T-cell (primary cell): ENCODE measurements at places on chromosomes 1 and 21. TPM values are rescaled to one million over a fixed set of nuclear protein-coding genes. Genes with fewer than 3 reads are reported as not detected.

DNA sequence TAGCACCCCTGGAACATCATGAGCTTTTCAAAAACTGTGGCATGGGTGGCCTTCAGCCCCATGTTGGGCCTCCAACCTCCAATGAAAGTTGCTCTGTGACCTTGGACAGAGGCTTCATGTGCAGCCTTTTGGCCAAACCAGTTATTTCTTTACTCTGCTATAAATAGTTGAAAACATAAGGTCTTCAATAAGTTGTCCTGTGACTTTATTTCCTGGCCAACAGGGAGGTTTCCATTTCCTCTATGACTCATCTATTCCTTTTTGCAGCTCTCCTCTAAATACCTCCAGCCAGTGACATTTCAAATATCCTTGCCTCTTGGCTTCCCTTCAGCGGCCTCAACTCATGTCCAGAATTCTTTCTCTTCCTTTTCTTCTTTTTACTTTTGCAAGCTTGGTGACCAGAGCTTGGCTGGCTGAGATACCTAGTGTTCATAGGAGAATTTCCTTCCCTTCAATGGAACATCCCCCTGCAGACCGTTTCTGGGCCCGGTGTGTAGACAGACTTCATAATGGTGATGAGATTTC, 22.7 kb upstream of the TRIM67 start:
- DNase-seq: no peak

Gene NRAS
- total RNA-seq: 28.4 TPM

Gene ASAP3
- total RNA-seq: 2.4 TPM

Gene SYT14
- not detected for total RNA-seq

- no peak for DNase-seq
Observed at GRCh38 chr1:117608115-117608615, 2.3 kb downstream of the TENT5C start.

Gene HTR6
- 0.16 TPM for total RNA-seq

DNA sequence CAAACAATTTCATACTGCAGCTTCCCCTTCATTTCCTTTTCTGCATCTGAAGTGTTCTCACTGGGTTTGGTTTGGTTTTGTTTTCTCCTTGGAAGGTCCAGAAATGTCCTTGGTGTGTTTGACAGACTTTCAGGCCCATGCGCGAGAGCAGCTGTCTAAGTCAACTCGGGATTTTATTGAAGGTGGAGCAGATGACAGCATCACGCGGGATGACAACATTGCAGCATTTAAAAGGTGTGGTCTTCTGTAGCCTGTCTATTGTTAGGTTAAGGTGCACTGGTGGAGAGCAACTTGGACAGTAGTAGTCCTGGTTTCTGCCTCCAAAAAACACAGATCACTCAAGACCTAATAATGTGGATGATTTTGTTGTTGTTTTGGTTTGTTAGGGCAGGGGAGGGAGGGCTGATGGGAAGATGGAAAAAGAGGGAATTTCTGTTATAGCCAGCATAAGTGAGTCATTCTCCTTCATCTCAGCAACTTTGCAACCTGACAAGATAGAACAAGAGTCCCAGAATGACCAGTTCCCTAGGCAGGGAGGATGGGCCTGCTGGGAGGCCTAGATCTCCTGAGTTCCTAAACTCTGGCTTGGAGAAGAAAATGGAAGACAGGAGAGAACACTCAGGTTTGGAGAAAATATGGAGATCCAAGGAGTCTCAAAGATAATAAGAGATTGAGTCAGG, 12.5 kb downstream of the HAO2 start:
- DNase-seq: no peak

- DNase-seq: no peak
Observed at GRCh38 chr1:101004061-101004460, 21.5 kb downstream of the DPH5 start.

Gene CCDC30
- 6.3 TPM for total RNA-seq

- DNase-seq: no peak
Observed at GRCh38 chr1:21909286-21909759, 27.8 kb downstream of the HSPG2 start.

GRCh38 chr1:41658431-41659158, 174.1 kb upstream of the EDN2 start:
- no peak for DNase-seq

Gene SLC45A1
- 1.4 TPM for total RNA-seq

Gene TTC22
- 17.7 TPM for total RNA-seq

Gene OLIG2
- not detected for total RNA-seq

- DNase-seq: no peak
Observed at GRCh38 chr1:39760074-39761008, 10.8 kb downstream of the OXCT2 start.

Gene C1orf56
- 3.3 TPM for total RNA-seq

Gene TMPRSS15
- total RNA-seq: not detected

- DNase-seq: no peak
Observed at GRCh38 chr1:149883598-149884247, 15.6 kb upstream of the BOLA1 start.

DNA sequence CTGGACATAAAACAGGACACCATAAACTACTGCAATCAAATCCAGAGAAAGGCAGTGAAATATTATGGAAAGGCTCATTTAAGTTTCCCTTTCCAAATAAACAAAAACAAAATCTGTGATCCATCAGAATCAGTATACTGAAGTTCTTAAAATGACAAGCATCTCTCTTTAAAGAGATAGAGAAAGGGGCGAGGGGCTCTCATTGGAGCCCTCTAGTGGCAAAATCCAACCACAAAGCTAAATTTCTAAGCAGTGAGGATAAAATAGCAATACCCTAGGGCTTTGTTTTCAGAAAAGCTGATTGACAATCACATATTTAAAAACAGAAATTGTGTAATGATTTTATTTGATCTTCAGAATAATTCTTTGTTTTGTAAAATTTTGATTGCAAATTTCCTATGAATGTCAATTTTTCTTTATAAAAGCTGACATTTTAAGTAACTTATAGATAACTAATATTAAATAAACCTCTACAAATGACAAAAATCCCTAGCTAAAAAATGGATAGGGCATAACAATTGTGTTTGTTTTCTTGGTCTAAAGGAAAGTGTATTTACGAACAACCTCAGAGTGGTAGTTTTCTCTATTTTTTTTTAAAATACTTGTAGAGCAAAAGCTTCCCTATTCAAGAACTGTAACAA, 138.2 kb downstream of the COL24A1 start:
- no peak for DNase-seq

GRCh38 chr1:42998386-42998785, 39.7 kb upstream of the SLC2A1 start:
- DNase-seq: no peak

Gene OXCT2
- 0.44 TPM for total RNA-seq

- DNase-seq: no peak
Observed at GRCh38 chr1:181632960-181633359, 149.6 kb downstream of the CACNA1E start.

GRCh38 chr1:205375835-205376545, 19.3 kb upstream of the KLHDC8A start:
- DNase-seq: no peak

Gene F11R
- total RNA-seq: 18.7 TPM

Gene GJB4
- not detected for total RNA-seq

DNA sequence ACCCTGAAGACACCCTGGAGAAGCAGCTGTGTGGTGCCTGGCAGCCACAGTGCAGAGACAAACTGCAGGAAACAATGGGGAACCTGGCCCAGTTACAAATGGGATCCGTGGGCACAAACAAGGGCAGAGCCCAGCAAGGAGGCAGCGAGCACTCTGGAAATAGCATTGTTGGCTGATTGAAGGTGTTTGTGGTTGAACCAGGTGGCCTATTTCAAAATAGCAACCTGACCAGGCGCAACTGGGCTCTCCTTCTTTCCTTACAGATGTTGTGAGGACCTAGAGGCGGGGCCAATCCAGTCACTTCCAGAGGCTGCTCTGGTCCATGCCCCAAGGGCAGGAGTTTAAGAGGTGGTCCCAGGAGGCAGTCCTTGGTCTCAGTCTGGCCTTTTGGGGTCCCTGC, 21.7 kb upstream of the ZBTB21 start:
- DNase-seq: no peak

Gene RBM11
- total RNA-seq: 7.3 TPM

Gene TSPEAR
- not detected for total RNA-seq

Gene PALMD
- total RNA-seq: not detected
